ENCODE measurements at places on chromosomes 12 and 14.
A peak's percentile ranks its signal among the peaks of the same experiment; 100 is the strongest.

GRCh38 chr12:92707926-92708325 is 5.1 kb downstream of the PLEKHG7 start:
- DNase-seq, result no peak

GRCh38 chr12:50088577-50089335 is 3.6 kb downstream of the SMARCD1 start:
- peak; percentile 40 for DNase-seq

- no peak for DNase-seq
Observed at GRCh38 chr14:21921453-21921852, 247.8 kb upstream of the OR4E1 start.

DNA sequence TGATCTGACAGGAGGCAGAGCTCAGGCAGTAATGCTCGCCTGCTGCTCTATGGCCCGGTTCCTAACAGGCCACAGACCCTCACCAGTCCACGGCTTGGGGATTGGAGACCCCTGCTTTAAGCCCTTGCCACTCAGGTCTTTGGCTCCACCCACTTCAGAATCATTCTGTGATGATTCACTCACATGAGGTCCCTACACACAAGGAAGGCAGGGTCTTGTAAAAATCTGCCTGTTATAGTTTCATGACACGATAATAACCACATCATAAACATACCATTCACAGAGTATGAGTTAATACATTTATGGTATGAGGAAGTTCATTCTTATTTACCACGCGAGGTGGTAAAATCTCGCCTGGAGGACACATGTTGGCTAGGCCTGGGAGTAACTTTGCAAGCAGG is 29.0 kb upstream of the MAX start:
- peak; percentile 66 for DNase-seq

GRCh38 chr12:110813285-110813684 is 33.5 kb upstream of the CCDC63 start:
- no peak for DNase-seq

- no peak for DNase-seq
Observed at GRCh38 chr12:118409834-118410233, 33.5 kb downstream of the SUDS3 start.

- DNase-seq, result no peak
Observed at GRCh38 chr12:104668274-104668718, 211.5 kb downstream of the CHST11 start.

DNA sequence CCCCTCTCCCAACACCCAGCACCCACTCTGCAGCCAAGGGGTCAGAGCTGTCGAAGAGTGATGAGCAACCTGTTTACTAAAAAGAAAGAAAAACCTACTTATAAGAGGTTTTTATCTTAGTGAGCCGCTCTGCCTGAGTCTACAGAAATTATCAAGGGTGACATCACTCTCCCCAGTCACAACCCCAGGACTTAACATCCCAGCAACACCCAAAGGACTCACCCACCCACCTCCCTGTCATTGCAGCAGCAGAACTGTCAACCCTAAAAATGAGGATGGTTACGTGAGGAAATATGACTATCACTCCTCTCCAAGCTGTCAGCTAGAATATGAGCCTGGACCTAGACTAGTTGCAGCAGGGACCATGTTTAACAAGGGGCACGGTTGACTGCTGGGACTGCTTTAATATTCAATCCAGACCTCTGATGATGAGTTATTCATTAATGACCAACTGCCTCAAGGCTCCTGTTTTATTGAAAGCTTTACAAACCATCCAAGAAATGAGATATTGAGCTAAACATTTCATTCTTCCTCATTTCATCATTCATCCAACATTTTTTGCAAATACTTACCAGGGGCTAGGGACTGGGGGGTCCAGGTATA is 53.9 kb upstream of the FICD start:
- DNase-seq, result no peak

GRCh38 chr12:46071335-46071734 is 81.0 kb upstream of the SCAF11 start:
- DNase-seq, result no peak

DNA sequence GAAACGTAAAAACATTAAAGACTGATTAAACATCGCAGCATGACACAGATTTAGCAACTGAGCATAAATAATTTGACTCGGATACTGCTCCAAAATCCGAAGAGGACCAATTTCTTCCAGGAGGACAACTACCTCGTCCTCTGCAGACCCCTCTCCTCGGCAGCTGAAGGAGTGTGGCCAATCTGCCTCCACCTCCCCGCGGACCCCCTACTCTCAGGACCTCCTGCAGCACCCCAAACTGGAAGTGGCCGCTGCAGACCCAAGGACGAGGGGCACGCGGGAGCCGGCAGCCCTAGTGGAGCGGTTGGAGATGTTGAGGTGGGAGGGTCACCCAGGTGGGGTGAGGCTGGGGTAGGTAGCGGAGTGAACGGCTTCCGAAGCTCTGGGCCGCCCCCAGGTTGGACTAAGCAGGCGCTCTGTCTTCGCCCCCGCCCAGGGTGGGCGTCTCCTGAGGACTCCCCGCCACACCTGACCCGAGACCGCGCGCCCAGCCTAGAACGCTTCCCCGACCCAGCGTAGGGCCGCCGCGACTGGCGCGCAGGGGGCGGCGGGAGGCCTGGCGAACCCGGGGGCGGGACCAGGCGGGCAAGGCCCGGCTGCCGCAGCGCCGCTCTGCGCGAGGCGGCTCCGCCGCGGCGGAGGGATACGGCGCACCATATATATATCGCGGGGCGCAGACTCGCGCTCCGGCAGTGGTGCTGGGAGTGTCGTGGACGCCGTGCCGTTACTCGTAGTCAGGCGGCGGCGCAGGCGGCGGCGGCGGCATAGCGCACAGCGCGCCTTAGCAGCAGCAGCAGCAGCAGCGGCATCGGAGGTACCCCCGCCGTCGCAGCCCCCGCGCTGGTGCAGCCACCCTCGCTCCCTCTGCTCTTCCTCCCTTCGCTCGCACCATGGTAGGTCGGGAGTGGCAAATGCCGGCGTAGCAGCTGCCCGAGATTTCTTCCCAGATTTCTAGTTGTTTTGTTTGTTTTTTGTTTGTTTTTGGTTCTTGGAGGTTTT is at the start of gene CALM1:
Gene CALM1, plus strand, starts transcription at position 689 of the 999 bp plus-strand sequence. Its CDS starts 202 bp downstream, at position 891.
- DNase-seq, result peak; percentile 80

GRCh38 chr12:92062539-92063493 is 82.8 kb downstream of the BTG1 start:
- no peak for DNase-seq

GRCh38 chr12:72465940-72466630 is 193.9 kb downstream of the TRHDE start:
- DNase-seq, result no peak

- DNase-seq, result no peak
Observed at GRCh38 chr12:104340177-104340576, 36.6 kb downstream of the EID3 start.

DNA sequence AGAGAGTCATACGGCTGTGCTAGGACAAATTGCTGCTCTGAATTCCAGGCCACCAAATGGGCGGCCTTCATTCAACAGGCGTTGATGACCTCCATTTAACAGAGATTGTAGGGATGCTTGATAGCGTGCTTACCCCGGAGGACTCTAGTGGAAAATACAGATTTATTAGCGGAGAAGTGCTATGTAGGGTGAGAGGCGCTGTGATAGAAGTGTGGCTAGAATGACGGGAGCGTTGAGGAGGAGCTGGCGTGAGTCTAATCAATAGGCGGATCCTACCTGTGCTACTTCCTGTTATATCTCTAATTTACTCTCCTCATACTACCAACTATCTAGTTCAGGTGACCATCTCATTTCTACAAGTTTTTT is 668 bp downstream of the MRPS35 start:
- no peak for DNase-seq

DNA sequence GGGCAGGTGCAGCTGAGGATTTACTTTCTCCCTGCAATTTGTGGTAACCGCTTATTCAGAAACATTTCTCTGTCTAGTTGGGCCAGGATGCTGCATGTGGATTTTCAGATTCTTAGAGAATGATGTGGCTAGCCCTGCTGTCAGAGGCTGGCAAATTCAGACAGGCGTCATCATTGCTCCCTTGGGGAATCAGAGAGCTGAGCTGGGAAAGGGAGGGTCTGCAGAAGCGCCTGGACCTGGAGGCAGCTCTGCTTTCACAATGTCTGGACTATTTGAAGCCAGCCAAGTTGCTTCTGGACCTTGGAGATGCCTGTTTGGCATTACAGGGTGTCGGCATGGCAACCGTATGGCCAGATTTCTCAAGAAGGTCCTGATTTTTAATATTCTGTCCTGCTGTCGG is 3.4 kb downstream of the GALNT16 start:
- peak; percentile 94 for DNase-seq

DNA sequence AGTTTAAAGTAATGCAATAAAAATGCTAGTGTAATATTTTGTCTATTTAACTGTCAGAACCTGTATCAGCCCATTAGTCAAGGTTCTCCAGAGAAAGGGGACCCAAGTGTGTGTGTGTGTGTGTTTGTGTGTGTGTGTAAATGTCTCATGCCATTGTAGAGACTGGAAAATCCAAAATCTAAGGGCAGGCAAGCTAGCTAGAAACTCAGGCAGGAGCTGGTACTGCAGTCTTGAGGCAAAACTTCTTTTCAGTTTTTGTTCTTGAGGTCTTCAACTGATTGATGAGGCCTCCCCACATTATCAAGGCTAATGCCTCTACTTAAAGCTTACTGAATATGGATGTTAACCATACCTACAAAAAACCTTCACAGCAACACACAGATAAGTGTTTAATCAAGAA is 126.7 kb downstream of the PRKD1 start:
- no peak for DNase-seq

GRCh38 chr12:108194585-108194984 is 65.5 kb downstream of the WSCD2 start:
- DNase-seq, result no peak

DNA sequence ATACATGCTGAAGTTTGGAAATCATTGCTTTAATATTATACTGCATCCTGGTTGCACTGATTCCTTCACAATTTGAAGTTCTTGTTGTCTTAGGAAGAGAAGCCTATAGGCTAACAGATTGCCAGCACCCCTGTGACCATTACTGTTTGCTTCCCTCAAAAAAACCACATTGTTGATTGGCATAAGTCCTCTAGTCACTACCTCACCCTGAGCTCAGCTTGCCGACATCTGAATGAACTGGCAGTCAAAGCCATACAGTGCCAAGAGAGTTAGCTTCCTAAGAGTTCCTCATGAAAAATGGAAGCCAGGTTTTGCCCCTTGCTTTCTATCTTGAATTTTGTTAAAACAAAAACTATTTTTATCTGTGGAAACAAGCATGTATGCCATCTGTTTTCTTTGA is 276.1 kb downstream of the SYT1 start:
- DNase-seq, result no peak

DNA sequence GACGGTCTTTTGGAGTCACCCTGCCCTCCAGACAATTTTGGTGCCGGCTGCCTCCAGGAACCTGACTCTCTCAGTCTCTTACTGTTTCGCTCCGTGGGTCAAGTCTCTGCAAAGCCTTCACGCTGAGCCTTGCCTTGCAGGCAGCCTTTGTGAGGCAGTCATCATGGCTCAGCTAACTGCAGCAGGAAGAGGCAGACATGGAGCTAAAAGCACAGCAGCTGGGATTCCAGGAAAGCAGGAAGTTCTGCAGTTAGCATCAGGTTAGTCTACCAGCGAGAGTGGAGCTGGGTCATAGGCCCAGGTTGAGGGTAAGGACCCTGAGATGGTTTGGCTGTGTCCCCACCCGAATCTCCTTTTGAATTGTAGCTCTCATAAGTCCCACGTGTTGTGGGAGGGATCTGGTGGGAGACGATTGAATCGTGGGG is 305.4 kb downstream of the PCNX1 start:
- no peak for DNase-seq

- DNase-seq, result peak; percentile 60
Observed at GRCh38 chr12:95116773-95117172, 43.4 kb upstream of the NR2C1 start.

DNA sequence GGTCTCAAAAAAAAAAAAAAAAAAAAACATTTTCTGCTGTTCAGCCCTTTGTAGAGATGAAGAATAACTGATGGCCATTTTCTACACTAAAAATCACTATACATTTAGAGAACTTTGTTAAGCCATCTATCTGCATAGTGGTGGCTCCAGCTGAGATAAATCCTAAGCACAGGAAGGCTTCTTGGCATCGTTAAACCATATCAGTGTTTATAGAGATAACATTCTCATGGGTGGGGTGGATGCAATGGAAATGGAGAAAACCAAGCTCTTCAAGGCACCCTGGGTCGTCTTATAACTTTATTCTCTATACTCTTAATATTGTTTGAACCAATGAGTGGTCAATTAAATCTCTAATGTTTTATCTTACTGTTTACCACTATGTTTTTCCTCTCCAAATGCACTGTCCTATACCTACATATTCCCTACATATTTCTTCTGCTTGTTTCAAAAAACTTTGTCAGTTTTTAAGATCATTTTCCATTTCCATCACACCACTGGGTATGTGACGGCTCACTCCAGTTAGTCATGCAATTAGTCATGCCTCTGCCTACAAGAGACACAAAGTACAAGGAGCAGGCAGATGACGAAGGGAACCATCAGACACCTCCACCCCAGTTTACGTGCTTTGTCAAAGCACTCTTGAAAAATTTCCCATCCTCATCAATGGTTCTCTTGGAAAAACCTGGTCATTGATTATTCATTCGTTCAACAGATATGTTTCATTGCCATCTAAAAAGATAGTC is 119.3 kb upstream of the OVCH1 start:
- peak; percentile 83 for DNase-seq

DNA sequence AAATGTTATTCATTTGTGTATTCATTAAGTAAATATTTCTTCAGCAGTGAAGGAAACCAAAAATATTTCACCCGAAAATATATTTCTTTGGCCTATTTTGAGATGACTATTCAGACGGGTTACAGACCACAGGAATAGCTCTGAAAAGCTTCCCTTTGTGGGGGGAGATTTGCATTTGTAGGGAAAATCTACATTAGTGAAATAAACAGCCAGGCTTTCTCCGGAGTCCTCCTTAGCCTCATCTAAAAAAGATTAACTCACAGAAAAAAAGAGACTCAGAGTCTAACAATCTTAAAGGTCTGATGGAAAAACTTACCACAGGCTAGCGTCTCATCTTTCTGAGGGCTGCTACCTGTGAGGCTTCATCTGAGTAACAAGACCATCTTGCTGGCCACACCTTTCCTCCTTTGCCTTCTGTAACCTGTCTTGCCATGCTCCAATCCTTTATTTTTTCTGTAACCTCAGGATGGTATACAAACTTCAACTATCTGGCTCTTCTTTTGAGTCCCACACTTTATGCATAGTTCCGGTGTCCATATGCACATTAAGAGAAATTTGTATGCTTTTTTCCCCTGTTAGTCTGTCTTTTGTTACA is 100.7 kb downstream of the CNTN1 start:
- no peak for DNase-seq

DNA sequence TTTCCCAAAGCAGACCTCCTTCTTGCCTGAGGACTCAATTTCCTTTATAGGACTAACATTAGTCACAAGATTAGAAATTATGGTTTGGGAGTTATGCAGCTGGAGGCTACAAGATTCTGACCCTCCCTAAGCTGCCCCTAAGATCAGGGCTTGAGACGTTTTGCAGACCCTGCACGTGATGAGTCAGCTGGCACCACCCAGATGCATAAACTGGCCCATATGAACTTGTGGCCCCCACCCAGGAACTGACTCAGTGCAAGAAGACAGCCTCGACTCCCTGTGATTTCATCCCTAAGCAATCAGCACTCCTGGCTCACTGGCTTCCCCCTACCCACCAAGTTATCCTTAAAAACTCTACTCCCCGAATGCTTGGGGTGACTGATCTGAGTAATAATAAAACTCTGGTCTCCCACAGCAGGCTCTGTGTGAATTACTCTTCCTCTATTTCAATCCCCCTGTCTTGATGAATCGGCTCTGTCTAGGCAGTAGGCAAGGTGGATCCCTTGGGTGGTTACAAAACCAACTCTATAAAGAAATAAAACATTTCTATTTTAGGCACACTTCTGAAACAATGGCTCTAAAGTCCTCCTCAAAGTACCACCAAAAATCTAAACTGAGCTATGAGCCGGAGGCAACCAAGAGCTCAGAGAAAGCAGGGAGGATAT is 233.4 kb downstream of the TMEM132D start:
- no peak for DNase-seq

- DNase-seq, result no peak
Observed at GRCh38 chr14:82999802-83000201, 1466.1 kb upstream of the SEL1L start.

Measured in NCI-H226 (cell line).